ENCODE measurements at places on chromosomes 3 and 15. TPM values are rescaled to one million over a fixed set of nuclear protein-coding genes. Genes with fewer than 3 reads are reported as not detected.

Gene SLC51A
- not detected for total RNA-seq

Gene LIPH
- total RNA-seq, result 5.1 TPM

Gene B3GALNT1
- total RNA-seq, result 0.17 TPM

Gene GOLGA8J
- total RNA-seq, result not detected

Gene PPP1R14D
- not detected for total RNA-seq

Gene CTXND1
- not detected for total RNA-seq

Gene GOLGA6B
- 0.06 TPM for total RNA-seq

Gene BNC1
- 0.95 TPM for total RNA-seq

Gene ONECUT1
- total RNA-seq, result 0.24 TPM

Gene PIERCE2
- total RNA-seq, result 4.1 TPM

Gene C3orf85
- not detected for total RNA-seq

Gene DPPA2
- not detected for total RNA-seq

Gene ZNF148
- 9.4 TPM for total RNA-seq

Gene CELSR3
- total RNA-seq, result 3.9 TPM

Gene SLC9C1
- total RNA-seq, result not detected

Gene LEKR1
- total RNA-seq, result 0.63 TPM

Gene GDPGP1
- total RNA-seq, result 3.8 TPM

Gene MESP2
- total RNA-seq, result 0.24 TPM

Gene FMN1
- total RNA-seq, result 0.29 TPM

Gene DET1
- 6.6 TPM for total RNA-seq

Gene SLMAP
- 21.2 TPM for total RNA-seq

Gene ERICH6
- total RNA-seq, result not detected

Gene FAM219B
- 36.7 TPM for total RNA-seq

Gene TMEM115
- total RNA-seq, result 42.7 TPM

Gene TIGIT
- total RNA-seq, result not detected

Gene UROC1
- total RNA-seq, result not detected

Gene GPR62
- total RNA-seq, result not detected

Gene HIGD2B
- total RNA-seq, result not detected

Gene PAQR5
- total RNA-seq, result 102 TPM

Gene TPM1
- 493 TPM for total RNA-seq

Gene CHSY1
- 33.9 TPM for total RNA-seq

Gene TTLL13
- 0.14 TPM for total RNA-seq

Gene CPN2
- total RNA-seq, result not detected

Gene CGGBP1
- total RNA-seq, result 33.5 TPM

Gene MAP1A
- 0.76 TPM for total RNA-seq

Gene NANOGP8
- total RNA-seq, result not detected

Gene CYFIP1
- total RNA-seq, result 86.0 TPM

Gene LRRC34
- total RNA-seq, result not detected

Gene PEX11A
- total RNA-seq, result 8.6 TPM

Gene MORC1
- total RNA-seq, result not detected

Gene PP2D1
- not detected for total RNA-seq
